ENCODE measurements at places on chromosomes 6 and 20.

GRCh38 chr20:24567508-24567907 is 98.1 kb downstream of the SYNDIG1 start:
- no peak for DNase-seq

DNA sequence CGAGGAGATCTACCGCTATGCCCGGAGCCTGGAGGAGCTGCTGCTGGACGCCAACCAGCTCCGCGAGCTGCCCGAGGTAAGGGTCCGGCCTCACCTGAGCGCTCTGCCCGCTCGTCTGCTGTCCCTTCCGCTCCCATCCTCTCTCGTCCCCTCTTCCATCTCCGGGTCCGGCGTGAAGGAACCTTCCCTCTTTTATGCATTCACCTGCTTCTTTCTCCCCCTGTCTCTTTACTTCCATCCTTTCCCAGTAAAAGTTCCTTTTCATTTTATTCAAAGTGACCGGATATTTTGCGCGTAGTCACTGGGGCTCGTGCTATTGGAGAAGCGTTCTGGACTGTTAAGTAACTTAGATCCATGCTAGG is 516 bp downstream of the LRRC1 start:
- no peak for DNase-seq

- no peak for DNase-seq
Observed at GRCh38 chr6:150004101-150004782, 21.1 kb downstream of the RAET1L start.

GRCh38 chr20:63108247-63108646 is 101.5 kb upstream of the BHLHE23 start:
- no peak for DNase-seq

DNA sequence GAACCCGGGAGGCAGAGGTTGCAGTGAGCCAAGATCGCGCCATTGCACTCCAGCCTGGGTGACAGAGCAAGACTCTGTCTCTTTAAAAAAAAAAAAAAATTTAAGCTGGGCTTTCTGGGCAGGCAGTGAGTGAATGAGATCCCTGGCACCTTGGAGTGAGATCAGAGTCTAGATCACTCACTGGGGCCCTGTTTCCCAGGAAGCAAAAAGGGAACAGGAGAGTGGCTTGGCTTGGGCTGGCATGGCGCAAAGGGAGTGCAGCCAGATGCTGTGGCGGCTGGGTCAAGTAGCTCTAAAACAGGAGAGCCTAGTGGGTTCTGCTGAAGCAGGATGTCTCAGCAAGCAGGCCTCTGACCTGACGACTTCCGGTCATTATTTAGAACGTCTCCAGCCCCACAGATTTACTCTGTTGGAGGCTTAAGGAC is 10.4 kb downstream of the PLCG1 start:
- no peak for DNase-seq

DNA sequence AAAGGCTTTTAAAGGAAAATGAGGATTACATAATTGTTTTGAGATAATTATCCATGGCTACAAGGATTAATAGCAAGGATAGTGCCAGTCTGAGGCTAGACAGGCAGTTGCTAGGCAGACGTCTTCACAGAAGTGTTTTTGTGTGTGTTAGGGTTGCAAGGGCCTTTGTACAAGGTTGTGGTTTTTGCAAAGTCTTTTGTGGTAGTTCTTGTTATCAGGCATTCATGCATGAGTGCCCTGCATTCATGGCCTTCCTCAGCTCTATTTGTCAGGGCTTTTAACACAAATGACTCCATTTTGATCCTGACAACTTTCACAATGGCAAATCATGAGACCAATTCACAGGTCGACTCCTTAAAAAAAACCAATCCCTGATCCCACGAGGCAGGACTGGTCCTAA is 68.1 kb upstream of the TXNDC5 start:
- no peak for DNase-seq

DNA sequence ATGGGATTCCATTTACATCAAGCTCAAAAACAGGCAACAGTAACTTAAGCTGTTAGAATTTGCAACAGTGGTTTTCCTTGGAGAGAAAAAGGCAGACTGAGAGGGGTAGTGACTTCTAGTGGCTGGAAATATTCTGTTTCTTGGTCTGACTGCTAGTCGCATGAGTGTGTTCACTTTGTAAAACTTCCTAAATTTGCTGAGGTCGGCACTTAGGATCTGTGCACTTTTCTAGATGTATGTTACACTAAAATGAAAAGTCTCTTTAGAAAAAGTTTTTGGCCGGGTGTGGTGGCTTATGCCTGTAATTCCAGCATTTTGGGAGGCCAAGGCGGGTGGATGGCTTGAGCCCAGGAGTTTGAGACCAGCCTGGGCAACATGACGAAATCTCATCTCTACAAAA is 18.7 kb downstream of the OVOL2 start:
- no peak for DNase-seq

DNA sequence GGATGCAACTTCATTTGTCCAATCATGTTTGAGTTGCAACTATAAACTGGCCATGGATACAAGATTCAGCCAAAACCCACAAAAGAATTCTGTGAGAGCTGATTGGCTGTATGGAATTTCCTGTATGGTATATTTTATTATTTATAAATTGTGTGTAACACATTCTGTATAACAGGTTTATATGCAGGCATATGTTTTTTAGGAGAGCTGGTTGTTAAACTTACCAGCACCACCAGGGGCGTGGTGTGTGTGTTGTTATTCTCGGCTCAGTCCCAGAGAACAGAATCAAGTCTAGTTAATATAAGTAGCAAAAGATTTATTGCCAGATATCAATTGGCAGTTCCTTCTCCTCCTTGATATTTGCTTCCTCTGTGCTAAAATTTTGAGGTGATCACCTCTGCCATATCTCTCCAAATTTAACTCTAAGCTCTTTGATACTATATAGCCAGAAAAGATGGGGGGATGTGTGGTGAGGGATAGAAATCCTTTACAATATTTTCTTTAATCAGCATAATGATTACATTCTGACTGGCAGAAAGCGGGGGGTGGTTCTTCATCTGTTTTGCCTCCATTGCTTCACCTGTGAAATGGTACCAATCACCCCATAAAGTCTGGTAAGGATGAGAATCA is 22.9 kb downstream of the CNBD2 start:
- DNase-seq = no peak

DNA sequence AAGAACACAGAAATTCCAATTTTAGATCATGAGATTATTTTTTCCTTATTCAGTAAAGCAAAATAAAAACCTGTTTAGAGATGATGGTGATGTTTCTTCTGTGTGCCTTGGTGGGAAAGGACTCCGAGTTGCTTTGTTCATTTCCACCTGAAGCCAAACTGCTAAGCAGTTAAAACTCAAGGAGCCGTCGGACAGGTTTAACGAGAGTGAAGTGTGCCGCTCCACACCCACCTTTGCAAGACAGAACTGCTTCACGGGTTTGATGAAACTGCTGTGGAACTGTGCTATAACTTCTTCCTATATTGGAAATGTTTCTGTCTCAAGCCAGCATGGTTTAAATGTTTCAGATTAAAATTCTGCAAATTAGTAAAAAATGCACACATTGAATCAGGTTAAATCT is 9.2 kb upstream of the DSP start:
- DNase-seq = no peak

DNA sequence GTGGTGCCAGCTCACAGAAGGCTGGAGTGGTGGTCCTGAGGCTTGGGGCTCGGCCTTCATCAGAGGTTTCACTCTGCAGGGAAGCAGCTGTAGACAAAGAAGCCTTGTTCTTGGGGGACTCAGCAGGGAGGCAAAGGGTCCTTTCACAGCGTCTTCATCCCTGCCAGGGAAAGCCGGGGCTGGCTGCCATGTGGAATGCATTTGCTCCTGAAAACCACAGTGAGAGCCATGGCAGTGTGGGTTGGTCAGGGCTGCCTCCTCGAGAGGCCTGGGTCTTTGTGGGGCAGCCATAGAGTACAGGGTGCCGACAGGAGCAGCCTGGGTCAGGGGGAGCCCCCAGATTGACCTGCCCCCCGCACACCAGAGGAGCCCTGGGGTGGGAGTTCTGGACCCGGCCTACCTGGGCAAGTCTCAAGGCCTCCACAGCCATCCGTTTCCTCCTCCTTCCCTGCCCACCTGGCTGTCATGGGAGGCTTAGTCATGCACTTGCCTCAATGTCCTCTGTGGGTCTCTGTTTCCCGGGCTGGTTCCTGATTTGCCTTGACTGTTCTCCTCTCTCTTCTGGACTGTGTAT is 144.0 kb downstream of the CDC5L start:
- DNase-seq = no peak

GRCh38 chr6:21692721-21693120 is 99.2 kb downstream of the SOX4 start:
- DNase-seq = no peak

DNA sequence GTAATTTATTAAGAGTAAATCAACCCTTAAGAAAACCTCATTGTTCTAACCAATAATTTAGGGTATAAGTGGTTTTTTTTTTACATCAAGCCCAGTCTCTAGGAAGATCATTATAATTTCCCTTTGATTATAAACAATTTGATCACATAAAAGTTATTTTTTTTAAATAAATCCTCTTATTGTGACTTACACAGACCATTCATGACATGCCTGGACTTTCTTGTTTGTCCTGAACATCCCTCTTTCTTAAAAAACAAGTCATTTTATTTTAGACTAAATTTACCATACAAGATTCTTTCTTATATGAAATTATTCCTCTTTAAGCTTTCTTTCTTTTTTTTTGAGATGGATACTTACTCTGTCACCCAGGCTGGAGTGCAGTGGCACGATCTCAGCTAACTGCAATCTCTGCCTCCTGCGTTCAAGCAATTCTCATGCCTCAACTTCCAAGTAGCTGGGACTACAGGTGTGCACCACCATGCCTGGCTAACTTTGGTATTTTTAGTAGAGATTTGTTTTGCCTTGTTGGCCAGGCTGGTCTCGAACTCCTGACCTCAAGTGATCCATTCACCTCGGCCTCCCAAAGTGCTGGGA is 53.6 kb upstream of the AGPAT4 start:
- peak; percentile 17 for DNase-seq

DNA sequence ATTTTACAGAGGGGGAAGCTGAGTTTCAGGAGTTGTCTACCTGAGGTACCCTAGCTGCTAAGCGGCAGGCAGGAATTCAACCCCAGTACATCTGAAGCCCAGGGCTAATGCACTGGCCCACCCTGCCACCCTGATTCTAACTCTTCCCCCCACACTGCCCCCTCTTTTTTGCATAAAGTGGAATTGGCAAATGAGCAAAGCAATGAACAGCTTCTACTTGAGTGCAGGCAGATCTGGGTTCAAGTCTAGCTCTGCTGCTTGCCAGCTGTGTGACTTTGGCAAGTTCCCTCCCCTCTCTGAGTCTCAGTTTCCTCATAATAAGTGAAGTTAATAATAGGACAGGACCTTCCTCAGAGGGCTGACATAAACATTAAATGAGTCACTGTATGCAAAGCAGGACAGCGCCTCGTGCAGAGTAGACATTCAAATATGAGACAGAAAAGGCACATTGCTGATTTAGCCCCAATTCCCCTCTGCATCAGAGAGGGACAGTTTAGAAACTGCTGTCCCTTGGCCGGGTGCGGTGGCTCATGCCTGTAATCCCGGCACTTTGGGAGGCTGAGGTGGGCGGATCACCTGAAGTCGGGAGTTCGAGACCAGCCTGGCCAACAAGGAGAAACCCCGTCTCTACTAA is 4.7 kb downstream of the ADA start:
- no peak for DNase-seq

DNA sequence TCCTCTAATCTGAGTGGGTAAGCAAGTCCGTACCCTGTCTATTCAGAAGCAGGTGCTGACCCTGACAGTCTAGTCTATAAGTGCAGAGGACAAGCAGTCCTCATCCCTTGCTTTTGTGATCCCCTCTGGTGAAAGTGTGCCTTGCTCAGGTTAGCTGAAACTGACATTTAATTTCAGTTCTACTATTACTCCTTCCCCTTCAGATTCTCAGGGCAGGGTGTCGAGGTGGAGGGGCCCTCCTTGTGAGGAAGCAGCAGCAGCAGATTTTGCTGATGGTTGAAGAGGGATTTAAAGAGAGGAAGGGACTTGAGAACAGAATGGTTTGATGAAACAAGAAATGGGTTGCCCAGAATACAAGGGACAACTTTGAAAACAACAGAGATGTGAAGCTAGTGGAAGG is 309.3 kb downstream of the CLIC5 start:
- DNase-seq = no peak

GRCh38 chr6:33880766-33881165 is 77.0 kb upstream of the MLN start:
- no peak for DNase-seq

DNA sequence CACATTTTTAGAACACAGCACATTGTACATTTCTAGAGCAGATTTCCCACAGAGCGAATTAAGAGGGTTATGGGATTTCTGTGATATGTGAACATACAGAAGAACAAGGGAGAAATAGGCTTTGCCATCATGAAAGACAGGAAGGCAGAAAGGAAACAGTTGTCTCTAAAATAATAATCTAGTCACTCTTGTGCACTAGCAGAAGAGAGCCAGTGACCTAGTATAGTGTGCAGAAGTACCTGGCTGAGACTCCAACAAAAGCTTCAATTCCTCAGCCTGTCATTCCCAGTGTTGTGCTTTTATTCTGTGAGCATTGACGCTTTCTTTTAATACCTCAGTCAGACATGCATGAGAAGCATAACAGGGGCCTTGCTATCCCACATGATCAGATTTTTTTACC is 17.8 kb upstream of the DCBLD1 start:
- no peak for DNase-seq

- no peak for DNase-seq
Observed at GRCh38 chr6:32293695-32294094, 69.8 kb upstream of the NOTCH4 start.

- no peak for DNase-seq
Observed at GRCh38 chr6:83574783-83575182, 62.4 kb downstream of the PRSS35 start.

GRCh38 chr6:122832459-122832858 is 43.4 kb downstream of the SMPDL3A start:
- no peak for DNase-seq

- no peak for DNase-seq
Observed at GRCh38 chr6:43768506-43768860, 1.5 kb upstream of the VEGFA start.

- DNase-seq = no peak
Observed at GRCh38 chr6:114713690-114714089, 370.9 kb upstream of the HS3ST5 start.

- no peak for DNase-seq
Observed at GRCh38 chr6:39317256-39317655, 3.0 kb upstream of the KCNK17 start.

- DNase-seq = no peak
Observed at GRCh38 chr6:134574491-134574890, 256.6 kb upstream of the SGK1 start.

DNA sequence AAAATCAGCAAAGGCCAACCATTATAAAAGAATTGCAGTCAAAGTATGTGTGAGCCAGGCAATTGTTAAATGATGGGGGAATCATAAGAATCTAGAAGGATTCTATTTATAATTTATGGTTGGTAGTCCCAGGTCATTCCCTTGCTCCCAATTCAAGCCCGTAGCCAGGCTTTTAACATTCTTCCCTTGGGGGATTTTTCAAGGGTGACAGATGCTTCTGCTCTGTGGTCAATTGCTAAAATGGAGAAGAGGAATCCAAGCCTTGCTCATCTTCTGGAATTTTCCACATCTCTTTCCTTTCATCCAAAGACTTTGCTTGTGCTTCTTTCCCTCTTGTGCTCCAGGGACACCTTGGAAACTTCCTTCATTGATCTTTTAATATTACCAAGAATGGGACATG is 18.0 kb upstream of the BCAS1 start:
- DNase-seq = no peak
